ENCODE measurements at places on chromosomes 5 and 9. TPM values are rescaled to one million over a fixed set of nuclear protein-coding genes. Genes with fewer than 3 reads are reported as not detected.

CLK4 gene
- total RNA-seq, result 12.0 TPM

PCDHB8 gene
- total RNA-seq, result 0.71 TPM

GABRG2 gene
- 3.5 TPM for total RNA-seq

PNPLA7 gene
- total RNA-seq, result 2.4 TPM

DNAH5 gene
- total RNA-seq, result 2.5 TPM

ANKHD1 gene
- 83.5 TPM for total RNA-seq

HNRNPH1 gene
- total RNA-seq, result 771 TPM

GPR151 gene
- total RNA-seq, result 13.5 TPM

MEGF10 gene
- 14.3 TPM for total RNA-seq

SNX18 gene
- 19.7 TPM for total RNA-seq

TMEM215 gene
- 0.11 TPM for total RNA-seq

SLC34A3 gene
- total RNA-seq, result 0.15 TPM

WWC1 gene
- total RNA-seq, result 9.0 TPM

CCDC183 gene
- total RNA-seq, result 23.0 TPM

PCDH1 gene
- total RNA-seq, result 45.4 TPM

SLC9A3 gene
- total RNA-seq, result 0.95 TPM

HTR4 gene
- not detected for total RNA-seq

SMAD5 gene
- 112 TPM for total RNA-seq

SLC22A5 gene
- total RNA-seq, result 4.9 TPM

EEIG1 gene
- total RNA-seq, result 60.8 TPM

FRMD3 gene
- 0.34 TPM for total RNA-seq

RLN2 gene
- total RNA-seq, result 3.2 TPM

MPDZ gene
- total RNA-seq, result 43.0 TPM

BNC2 gene
- total RNA-seq, result 4.3 TPM

IL17B gene
- total RNA-seq, result not detected

GABRB2 gene
- total RNA-seq, result 4.6 TPM

INSL4 gene
- total RNA-seq, result not detected

C9orf50 gene
- not detected for total RNA-seq

FOXD4L6 gene
- not detected for total RNA-seq

FAM153A gene
- not detected for total RNA-seq

PCDHGB3 gene
- total RNA-seq, result 3.4 TPM

KLF4 gene
- total RNA-seq, result 2.1 TPM

ARHGEF37 gene
- 0.57 TPM for total RNA-seq

SNCB gene
- 0.59 TPM for total RNA-seq

DNAI1 gene
- total RNA-seq, result 1.7 TPM

TNFSF8 gene
- total RNA-seq, result not detected

AQP3 gene
- 3.1 TPM for total RNA-seq

FOXD4L5 gene
- total RNA-seq, result 0.23 TPM

DENND4C gene
- 27.2 TPM for total RNA-seq

Data from endodermal cell (in vitro differentiated cells).